COLO829 (cell line): ENCODE measurements at places on chromosomes 4 and X.

DNA sequence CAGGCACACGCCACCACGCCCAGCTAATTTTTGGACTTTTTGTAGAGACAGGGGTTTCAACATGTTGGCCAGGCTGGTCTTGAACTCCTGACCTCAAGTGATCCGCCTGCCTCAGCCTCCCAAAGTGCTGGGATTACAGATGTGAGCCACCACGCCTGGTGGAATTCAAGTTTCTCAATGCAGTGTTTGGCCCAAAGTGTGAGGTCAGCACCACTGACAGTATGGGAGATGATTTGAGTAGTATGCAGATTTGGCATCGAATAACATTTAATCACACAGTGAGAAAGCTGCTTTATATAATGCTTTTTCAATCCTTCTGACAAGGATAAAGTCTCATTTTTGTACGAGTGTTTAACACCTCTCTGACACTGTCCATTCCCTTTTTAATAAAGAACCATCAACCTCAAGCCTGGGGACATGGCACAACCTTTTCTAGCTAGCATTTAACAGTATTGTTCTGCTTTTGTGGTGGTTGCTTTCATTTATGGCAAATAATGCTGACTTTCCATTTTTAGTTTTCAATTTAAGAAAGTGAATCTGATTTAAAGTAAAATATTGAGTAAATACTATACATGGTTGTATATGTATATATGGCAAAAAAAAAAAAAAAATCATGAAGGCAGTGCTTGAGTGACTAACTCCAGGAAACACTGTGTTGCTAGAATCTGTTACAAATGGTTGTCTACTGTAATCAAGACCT is 4.3 kb upstream of the NSUN7 start:
- no peak for DNase-seq

DNA sequence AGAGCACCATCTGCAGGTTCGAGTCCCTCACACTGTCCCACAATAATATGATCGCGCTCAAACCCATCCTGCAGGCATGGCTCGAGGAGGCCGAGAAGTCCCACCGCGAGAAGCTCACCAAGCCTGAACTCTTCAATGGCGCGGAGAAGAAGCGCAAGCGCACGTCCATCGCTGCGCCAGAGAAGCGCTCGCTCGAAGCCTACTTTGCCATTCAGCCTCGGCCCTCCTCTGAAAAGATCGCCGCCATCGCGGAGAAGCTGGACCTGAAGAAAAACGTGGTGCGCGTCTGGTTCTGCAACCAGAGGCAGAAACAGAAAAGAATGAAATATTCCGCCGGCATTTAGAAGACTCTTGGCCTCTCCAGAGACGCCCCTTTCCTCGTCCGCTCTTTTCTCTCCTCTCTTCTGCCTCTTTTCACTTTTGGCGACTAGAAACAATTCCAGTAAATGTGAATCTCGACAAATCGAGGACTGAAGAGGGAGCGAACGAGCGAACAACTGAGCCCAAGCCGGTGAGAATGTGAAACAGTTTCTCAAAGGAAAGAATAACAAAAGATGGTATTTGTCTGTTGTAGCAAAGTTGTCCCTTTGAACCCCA is 1.9 kb downstream of the POU4F2 start:
- DNase-seq: no peak

DNA sequence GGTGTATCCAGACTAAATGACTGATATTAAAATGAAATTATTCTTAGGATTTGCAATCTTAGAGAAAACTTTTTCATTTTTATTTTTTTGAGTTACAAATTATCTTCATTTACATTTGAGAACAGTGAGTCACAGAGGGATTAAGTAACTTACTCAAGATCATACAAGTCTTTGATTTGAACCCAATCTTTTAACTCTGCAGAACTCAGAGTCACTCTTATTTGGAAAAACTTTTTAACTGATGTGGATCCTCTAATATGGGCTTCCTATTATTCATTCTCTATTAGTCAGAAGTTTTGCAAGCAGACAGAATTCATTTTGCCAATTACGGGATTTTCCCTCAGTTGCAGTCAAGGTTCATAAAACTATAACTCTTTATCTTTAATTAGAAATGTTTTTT is 20.1 kb downstream of the HPRT1 start:
- no peak for DNase-seq

DNA sequence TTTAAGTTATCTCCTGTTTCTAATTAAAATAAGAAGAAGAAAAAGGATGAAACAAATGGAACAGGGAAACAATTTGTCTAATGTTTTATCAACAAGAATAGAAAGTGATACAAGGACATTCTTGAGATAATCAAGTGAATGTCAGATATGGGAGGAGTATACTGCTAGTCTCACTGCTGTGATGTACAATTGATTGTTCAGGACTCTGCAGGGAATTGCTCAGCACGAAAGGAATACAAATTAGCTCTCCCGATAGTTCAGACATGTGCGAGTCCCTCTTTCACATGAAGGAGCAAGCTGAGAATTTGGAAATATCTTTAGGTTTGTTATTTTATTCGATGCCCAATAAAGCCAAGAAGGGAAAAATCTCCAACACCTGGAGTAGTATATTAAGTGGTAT is 57.3 kb upstream of the FSTL5 start:
- no peak for DNase-seq

DNA sequence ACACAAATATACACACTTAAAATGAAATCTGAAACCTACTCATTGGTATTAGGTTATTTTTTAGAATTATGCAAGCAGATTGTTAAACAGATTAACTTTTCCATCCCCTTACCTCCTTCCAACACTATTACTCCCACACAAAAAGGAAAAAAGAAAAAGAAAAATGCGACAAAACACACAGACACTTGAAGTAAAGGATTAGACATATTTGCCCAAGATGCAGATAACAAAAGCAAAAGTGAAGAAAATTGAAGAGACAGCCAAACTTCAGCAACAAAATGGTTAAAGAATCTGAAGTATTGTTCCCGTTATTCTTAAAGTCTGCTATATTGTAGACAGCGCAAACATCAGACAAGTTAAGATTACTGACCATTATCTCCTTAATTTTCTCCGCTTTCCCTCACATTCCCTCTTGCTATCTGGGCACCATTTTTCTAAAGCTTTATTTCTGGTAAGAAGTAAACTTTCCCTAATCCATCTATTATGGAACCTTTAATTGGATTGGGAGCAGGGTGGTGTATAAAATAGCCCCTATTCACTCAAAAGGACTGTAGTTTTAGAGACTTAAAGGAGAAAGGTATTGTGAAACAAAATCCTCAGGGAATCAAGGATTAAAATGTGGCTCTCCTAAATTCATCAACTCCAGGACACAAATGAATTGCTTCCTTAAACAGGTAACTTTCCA is 34.7 kb upstream of the MAB21L2 start:
- DNase-seq: no peak

GRCh38 chrX:107678957-107679740 is 50.8 kb downstream of the PRPS1 start:
- DNase-seq: no peak

GRCh38 chr4:61918987-61919386 is 718.9 kb downstream of the ADGRL3 start:
- no peak for DNase-seq

- DNase-seq: no peak
Observed at GRCh38 chr4:109410226-109410625, 23.4 kb upstream of the SEC24B start.

- DNase-seq: no peak
Observed at GRCh38 chr4:13367691-13368090, 116.4 kb downstream of the RAB28 start.

GRCh38 chrX:136262243-136262642 is 11.0 kb upstream of the MAP7D3 start:
- no peak for DNase-seq

DNA sequence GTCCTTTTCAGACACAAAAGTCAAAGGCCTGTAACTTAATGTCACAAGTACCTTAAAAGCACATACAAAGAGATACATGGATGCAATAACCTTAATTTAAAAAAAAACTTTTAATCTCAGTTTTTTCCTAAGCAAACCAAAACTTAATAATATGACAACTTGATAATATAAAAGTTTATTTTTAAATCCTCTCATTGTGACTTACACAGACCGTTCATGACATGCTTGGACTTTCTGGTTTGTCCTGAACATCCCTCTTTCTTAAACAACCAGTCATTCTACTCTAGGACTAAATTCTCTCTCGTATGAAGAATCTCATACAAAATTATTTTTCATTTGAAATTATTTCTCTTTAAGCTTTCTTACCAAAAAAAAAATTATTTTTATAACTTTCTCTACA is 43.1 kb upstream of the CYP2U1 start:
- no peak for DNase-seq

DNA sequence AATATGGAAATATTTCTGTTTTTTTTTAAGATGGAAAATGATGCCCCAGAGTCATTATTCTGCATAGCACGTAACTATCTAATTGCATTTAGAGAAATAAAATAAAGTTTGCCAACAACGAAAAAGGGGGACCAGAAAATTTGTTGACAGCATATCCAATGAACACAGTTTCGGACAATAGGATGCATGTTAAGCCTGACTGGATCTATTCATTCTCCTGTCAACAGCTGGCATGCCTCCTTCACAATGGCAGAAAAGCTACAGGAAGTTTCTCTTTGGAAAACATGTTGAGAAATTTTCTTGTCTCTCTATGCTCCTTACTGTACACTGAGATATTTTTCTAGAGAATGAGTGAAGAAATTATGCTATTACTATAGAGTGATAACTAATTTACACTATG is 262.5 kb downstream of the GRID2 start:
- no peak for DNase-seq
